ENCODE measurements at places on chromosomes 5 and 9. TPM values are rescaled to one million over a fixed set of nuclear protein-coding genes. Genes with fewer than 3 reads are reported as not detected.

Gene SPRY4
- total RNA-seq, result 20.7 TPM

DNA sequence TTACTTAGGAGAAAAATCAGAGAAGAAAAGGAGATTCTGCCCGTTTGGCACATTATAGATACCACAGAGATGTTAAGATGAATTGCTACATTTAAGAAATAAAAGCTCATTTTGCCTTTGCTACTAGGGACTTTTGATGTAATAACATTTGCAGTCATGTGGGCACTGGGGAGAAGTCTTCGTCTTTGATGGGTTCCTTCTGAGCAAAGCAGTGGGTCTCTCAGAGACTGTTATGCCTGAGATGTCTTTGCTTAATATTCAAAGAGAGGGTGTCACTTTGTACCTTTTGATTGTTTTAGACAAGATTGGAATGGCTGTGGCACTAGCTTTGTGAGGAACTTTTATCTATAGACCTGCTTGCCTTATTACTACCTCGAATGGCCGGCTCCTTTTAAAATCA is 25.0 kb downstream of the SLC25A25 start:
- no peak for DNase-seq

GRCh38 chr9:134382733-134383132 is 56.5 kb downstream of the RXRA start:
- DNase-seq, result no peak

- DNase-seq, result no peak
Observed at GRCh38 chr9:118104363-118104762, 400.2 kb downstream of the TLR4 start.

GRCh38 chr5:136793300-136793699 is 428.0 kb upstream of the TRPC7 start:
- no peak for DNase-seq

DNA sequence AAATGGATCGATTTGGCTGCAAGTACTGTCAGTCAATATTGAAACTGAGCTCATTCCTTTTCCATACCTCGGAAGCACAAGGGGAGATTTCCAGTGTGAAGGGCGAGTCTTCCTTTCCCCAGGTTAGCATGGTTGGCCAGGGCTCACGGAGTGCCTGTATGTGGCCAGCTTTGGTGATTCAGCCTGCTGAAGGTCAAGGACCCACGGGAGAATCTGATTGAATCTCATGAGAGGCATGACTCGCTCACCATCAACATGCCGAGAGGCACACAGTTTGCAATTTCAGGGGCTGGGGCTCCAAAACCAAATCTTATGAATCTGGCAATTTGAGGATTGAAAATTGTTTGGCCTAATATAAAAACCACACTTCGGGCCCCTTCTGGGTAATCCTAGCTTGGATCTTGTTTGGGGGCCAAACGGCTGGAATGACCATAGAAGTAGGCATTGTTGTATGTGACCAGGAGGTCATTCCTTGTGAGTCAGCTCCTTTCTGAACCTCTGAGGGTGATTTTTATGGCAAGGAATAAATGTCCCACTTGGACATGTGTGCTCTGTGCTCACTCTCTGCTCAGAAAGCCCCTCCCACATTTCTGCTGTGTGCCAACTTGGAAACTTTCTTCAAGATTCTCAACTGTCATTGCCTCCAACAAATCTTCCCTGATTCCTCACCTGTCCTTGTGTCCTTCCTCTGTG is 69.8 kb downstream of the DOCK2 start:
- no peak for DNase-seq

GRCh38 chr9:83544002-83544698 is 5.9 kb upstream of the FRMD3 start:
- no peak for DNase-seq

GRCh38 chr5:174741352-174741751 is 17.0 kb downstream of the MSX2 start:
- no peak for DNase-seq

Gene INVS
- total RNA-seq, result 19.7 TPM

DNA sequence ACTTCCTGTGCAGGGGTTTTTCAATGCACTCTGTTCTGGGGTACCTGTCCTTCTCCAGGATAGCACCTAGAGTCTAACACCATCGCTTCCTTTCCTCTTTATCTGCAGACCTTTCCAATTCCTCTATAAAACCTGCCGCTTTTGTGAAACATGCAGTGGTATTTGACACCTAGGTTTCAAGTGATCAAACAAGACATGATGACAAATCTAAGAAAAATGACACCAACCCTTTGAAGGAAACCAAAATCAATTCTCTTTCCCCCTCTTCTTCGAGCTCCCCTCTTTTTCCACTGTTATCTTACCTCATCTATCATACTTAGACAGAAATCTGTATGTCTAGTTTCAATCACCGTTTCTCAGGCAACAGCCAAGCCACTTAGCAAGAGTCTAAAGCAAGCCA is 25.6 kb upstream of the RANBP17 start:
- no peak for DNase-seq

Gene APC
- total RNA-seq, result 48.3 TPM

Gene SEMA5A
- 17.6 TPM for total RNA-seq

- DNase-seq, result no peak
Observed at GRCh38 chr5:153907170-153907775, 131.4 kb downstream of the FAM114A2 start.

- DNase-seq, result no peak
Observed at GRCh38 chr9:124298646-124299235, 41.0 kb downstream of the NEK6 start.

- no peak for DNase-seq
Observed at GRCh38 chr9:30773427-30773826, 1611.0 kb upstream of the ACO1 start.

DNA sequence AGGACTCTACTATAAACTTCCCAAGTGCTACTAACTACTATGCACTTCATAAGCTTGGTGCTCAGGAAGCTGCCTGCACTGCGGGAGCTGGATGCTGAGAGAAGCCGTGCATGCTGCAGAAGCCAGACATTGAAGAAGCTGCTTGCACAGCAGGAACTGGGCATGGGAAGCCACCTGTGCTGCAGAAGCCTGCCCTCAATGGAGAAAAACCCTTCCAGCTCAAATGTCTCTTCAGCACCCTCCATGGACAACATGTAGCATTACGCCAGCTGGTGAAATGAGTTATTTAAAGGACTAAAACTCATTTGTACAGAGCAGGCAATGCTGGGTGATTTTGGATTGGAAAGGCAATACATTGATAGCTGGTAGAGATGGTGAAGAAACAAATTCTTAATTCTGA is 247.2 kb downstream of the KIF4B start:
- no peak for DNase-seq

DNA sequence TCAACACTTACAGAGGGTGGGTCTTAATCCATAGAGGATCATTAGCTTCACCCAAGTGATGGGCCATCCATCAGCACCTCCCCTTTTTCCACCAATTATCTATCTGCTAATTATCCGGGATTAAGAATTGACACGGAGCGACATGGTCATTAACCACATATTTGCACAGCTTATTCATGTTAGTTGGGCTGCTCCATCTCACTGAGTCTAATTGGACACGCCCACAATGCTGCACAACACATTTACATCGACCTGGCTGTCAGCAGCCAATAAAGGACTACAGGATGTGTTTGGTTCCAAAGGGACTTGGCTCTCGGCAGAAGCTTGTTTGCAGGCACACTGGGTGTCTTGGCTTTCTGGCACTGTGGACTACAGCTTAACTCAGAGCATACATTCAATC is 21.6 kb downstream of the FOXE1 start:
- DNase-seq, result no peak

DNA sequence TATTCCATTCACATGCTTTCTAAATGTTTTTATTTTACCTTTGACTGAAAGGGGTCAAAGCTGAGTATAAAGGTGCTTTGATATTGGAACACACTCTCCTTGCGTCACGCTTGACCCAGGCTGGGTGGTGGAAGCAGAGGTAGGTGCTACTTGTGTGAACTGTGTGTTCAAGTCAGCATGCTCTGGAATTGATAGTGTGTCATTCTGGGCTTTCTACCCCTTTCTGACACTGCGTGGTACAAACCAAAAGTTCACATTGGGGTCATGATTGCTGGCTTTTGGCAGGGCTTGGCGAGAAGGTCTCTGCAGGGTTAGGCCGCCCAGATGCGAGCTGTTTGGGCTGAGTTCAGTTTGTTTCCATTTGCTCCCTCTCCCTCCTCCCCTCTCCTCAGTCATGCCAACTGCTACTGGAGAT is 131.8 kb downstream of the ADAMTSL1 start:
- no peak for DNase-seq

- DNase-seq, result no peak
Observed at GRCh38 chr9:14939378-14939777, 29.1 kb upstream of the FREM1 start.

Gene FEM1C
- 25.6 TPM for total RNA-seq

DNA sequence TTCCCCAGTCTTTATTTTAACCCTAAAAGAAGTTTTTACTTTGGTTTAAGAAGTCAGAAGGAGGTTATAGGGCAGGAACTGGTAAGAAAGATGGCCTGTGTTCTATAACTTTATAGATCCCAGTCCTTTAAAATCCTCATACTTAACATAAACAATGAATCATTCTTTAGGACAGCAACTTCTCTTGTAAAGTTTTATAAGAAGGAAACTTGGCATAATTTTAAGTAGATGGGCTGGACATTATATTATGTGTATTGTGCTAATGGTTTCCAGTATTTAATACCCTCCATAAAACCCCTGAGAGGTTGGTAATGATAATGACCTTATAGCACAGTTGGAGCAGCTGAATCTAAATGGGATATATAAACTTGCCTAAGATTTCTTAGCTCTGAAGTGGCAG is 247.2 kb downstream of the FAM170A start:
- no peak for DNase-seq

- peak; percentile 70 for DNase-seq
Observed at GRCh38 chr9:134321946-134322741, 4.1 kb upstream of the RXRA start.

Gene CAMK4
- total RNA-seq, result 0.69 TPM

Gene LRRC19
- total RNA-seq, result not detected

DNA sequence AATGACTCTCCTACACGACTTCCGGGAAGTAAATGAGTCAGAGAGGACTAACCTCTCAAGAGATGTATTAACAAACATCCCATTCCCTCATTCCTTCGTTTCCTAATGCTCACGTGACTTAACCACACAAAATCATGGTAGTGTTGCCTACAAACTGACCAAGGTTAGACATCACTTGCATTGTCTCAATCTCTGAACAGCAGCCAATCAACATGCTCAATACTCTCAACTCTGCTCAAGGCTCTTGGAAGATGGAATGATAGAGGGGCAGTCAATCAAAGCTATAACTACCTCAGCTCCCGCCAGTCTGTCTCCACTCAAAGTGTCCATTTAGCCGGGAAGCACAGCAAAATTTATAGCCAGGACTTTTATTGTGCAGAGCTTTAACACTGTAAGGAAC is 143.8 kb upstream of the PIK3R1 start:
- no peak for DNase-seq

- no peak for DNase-seq
Observed at GRCh38 chr5:16679863-16680262, 63.1 kb upstream of the RETREG1 start.

Gene GPBP1
- total RNA-seq, result 51.6 TPM

DNA sequence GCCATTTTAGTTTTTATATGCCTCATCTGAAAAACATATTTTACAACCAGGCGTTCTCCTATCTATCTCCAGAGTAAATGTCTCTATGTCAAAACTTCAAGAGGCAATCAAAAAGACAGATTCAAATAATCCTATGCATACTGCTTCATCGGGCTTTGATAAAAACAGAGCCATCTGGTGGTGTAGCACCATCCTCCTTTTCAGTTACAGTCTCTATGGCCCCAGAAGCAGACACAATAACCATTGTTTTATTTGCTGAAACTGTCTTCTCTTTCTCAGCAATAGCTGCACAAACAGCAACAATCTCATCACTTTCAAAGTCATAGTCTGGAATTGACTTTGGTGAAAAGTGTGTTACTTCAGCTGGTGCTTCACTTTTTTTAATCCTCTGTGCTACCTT is 36.3 kb downstream of the PTGER4 start:
- DNase-seq, result no peak

GRCh38 chr5:150487199-150488061 is 20.5 kb upstream of the NDST1 start:
- DNase-seq, result no peak

Gene QRFP
- not detected for total RNA-seq

Gene LMNB1
- 5.7 TPM for total RNA-seq

Gene P4HA2
- 33.2 TPM for total RNA-seq

Gene TYRP1
- total RNA-seq, result 0.67 TPM

Gene MEIKIN
- total RNA-seq, result 1.4 TPM

Gene ACTBL2
- not detected for total RNA-seq

DNA sequence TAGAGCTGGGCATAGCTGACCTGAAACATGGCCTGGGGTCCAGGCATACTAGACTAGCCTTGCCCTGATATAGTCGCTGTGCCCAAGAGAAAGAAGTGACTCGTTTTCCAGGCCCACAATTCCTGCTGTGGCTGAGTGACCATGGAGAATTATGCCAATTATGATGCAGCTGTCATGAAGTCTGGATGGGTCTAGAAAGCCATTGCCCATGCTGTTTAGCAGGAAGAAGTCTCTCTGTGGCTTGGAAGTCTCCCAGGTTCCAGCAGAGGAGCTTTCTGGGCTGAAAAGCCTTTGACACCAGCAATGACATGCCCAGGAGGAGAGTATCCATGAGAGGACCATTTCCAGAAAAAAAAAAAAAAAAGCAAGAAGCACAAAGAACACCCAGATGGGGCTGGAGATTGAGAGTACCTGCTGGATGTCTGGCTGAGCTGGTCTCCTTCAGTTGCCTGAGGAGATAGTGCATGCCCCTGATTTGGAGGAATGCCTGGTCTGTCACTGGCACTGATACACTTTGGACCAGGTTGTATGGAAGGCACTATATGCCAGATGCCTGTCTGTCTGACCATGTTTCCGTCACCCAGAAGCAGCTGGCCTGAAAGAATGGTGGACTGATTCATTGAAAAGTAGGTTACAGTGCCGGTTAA is 128.0 kb upstream of the EPB41L4A start:
- DNase-seq, result no peak

Gene SHOC1
- not detected for total RNA-seq

GRCh38 chr5:171874234-171874633 is 88.6 kb downstream of the SMIM23 start:
- no peak for DNase-seq

DNA sequence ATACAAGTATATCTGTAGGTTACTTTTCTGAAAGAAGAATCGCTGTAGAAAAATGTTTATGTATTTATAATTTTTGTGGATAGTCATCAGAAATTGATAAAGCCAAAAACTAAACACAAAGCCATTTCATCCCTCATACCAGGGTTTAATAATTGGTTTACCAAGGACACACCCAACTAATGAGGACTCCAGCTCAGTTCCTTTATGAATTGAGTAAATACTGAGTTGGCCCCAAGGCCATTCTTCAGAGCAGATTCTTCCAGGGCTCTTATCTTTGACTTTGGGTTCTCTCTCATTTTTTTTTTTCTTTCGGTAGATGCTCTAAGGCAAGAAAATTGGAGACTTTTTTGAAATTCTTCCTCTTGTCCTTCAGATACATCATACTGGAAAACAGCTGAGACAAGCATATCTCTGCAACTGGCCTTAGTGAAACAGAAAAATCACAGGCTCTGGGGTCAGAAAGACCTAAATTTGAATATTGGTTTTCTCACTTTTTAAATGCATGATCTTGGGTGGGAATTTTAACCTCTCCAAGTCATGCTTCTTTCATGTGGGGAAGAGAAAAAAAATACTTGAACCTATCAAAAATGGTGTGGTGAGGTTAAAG is 401.8 kb downstream of the ARHGEF28 start:
- DNase-seq, result no peak

Data from posterior vena cava (tissue), 2 donors.